ENCODE measurements at places on chromosomes 6 and 20.

GRCh38 chr20:33255005-33255404, 19.2 kb downstream of the BPIFA1 start:
- no peak for ATAC-seq

DNA sequence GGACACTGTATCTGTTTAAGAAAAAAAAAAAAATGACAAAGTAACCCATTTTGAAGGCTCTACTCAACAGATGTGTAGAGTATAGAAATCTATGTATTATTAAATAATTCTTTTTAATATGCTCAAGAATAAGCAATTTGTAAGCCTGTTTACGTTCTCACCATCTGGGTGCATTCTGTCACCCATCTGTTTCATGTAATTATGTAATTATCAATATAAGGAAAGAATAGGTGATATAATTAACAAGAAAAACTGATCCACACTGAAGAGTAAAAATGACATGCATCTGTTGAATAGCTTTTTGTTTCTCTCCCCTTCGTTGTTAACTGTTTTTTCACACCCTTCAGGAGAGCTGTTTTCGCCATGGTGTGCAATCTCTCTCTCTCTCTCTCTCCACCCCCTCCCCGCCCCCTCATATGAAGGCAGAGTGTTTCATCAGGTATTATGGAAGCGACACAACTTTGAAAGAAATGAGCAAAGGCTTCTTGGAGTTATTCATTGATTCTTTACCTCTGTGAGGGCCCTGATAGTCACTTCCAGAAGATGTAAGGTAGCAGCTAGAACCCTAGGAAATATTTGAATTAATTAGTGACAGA, 154.3 kb upstream of the INSM1 start:
- ATAC-seq: no peak

DNA sequence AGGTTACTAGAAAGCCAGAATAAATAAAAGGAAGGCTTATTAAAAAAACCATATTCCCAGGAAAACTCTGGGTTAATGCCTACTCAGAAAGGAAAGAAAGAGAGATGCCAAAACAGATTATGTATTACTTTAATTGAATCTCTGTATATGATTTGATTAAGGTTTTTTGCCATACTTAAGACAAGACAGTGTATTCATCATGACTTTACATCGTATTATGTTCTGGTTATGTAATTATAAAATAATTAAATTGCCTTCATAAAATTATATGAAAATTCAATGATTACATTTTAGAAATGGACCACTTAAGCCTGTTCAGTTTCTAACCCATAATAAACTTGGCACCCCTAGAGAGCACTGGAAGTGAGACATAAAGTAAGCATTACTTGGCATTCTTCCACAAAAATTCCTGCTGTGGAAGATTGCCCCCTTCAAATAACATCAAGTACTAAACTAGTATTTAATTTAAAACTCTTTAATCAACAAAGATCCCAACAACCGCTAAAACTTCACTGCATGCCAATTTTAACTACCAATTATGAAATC, 20.8 kb upstream of the IBTK start:
- ATAC-seq: no peak

GRCh38 chr6:39929733-39930461, 4.4 kb downstream of the MOCS1 start:
- no peak for ATAC-seq

- no peak for ATAC-seq
These were observed 774.5 kb downstream of the EYS start for GRCh38 chr6:64932486-64932885.

DNA sequence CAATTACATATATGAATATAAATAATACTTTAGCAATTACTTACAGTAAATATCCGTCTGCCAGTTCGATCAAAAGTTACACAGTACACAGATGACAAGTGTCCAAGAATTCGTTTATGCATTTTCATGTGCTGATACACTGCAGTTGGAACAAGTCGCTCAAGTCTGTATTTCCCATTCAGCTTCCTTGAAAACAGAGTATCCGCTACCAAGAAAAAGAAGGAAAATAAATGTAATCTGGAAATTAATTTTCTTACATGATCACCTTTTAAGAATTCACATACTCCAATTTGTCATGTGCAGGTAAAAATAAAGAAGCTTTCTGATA, 35.3 kb downstream of the PHIP start:
- no peak for ATAC-seq

DNA sequence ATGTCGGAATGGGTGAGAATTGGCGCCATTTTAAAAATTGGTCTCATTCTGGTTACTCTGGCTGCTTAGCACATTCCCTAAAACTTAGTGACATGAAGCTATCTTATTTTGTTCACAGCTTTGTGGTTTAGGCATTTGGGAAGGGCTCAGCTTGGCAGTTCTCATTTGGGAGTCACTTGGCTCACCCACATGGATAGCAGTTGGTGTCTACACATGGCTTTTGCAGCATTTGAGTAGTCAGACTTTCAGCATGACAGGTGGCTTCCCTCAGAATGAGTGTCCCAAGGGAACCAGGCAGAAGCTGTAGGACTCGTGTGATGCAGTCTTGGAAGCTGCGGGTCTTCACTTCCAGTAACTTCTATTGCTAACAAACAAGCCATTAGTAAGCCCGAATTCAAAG, 64.6 kb downstream of the UST start:
- ATAC-seq: no peak

DNA sequence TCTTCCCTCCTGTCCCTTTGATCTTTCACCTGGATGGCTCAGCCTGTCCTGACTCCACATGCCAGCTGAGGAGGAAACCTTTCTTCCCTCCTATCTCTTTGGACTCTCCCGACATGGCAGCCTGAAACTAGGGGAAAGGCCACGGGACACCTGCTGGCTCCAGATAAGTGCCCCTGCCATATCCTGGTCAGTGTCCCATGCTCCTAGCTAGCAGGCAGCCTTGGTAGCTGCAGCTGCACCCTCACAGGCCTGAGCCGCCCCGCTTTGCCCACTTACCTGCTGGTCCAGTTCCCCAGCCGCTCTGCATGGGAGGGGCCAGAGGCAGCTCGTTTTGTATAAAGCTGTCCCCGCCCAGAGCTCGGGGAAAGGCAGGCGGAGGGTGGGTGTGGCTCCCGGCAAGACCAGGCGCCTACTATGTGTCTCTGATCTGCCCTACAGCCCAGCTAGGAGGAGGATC, 7.4 kb upstream of the SLC52A3 start:
- ATAC-seq: peak; percentile 95

DNA sequence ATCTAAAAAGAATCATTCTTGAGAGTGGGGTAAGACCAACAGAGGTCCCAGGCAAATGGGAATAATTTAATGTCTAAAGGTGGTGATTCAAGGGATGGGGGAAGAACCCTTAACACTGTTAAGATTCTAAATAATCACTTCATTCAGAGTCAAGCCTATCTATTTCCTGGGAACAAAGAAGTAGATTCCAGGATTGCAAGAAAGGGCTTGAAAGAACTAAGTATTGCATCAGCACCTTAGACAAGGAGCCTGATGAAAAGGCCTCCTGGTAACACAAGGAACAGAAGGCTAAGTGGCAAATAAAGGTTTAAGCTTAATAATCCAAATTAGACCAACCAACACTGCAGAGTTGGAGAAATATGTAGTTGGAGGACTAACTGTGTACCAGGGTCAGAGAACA, 620.7 kb upstream of the BTBD3 start:
- peak; percentile 46 for ATAC-seq

GRCh38 chr6:142009647-142010046, 123.1 kb upstream of the GJE1 start:
- no peak for ATAC-seq

DNA sequence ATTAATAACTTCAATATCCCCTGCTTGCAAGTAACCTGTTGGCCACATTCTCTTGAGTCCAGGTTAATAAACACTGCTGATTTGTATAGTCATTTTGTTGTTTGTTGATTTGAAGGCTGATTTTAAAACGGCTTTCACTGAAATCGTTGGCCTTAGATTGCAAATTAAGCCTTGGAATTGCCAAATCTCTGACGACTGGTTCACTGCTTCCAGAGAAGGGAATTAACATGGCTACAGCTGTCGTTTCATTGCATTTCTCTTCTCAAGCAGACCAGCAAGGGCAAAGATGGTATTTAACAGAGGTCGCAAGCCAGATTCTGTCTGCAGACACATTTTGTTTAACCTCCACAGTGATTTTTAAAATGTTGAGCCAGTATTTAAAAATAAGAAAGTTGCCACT, 470.9 kb downstream of the TFAP2A start:
- ATAC-seq: no peak

DNA sequence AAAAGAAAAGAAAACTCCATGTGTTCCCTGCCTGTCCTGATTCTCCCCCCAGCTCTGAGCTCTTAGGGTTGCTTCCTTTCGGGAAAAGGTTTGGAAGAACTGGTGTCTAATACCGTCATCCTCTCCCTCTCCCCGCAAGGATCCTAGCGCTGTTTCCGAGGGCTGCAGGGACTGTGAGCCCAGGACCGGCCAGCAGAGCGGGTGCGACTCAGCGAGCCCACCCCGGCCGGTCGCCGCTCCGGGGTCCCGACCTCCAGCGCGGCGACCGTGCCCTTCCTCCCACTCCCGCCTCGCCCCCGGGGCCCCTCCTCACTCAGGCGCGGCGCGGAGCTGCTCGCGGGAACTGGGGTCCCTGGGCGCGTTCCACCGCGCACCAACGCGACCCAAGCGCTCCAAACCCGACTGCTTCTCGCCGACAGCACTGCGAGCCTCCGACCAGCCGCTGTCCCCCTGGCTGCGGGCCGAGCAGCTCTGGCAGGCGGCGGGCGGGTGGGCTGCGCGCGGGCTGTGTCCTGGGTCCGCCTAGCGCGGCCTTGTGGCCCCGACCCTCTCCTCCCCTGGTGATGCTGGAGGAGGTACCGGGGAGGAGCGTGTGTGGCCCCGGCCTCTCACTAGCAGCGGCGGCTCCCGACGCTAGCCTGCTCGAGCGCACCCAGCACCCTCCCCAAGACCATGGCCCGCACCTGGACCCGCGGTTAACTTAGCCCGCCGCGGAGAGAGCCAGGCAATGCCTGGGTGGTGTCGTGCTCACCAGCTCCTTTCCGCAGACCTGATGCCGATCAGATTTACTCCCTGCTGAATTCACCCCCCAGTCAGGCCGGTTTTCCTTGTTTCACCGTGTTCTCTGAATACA, at the start of gene PLA2G7:
PLA2G7 (minus strand) TSS at position 509 of the 853 bp plus-strand sequence. CDS start 12,484 bp downstream, outside the sequence.
- peak; percentile 60 for ATAC-seq

GRCh38 chr6:122996794-122997505, 915 bp downstream of the CLVS2 start:
- no peak for ATAC-seq

DNA sequence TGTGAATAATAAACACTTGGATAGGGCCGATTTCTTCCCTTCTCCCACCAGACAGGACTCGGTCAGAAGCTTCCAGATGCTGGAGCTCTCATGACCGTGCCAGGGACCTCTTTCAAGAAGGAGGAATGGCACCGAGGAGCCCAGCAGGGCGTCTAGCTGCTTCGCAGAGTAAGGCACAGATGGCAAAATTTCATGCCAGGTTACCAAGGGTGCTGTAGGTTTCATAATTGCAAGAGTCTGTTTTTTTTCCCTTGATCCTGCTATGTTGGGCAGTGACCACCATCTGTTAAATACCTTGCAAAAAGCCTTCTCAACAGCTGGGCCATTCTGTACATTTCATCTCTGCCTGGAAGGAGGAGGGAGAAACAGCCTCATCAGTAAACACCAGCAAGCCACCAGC, 111.8 kb downstream of the EDN3 start:
- no peak for ATAC-seq

- no peak for ATAC-seq
These were observed 1.3 kb downstream of the CGA start for GRCh38 chr6:87093651-87094050.

DNA sequence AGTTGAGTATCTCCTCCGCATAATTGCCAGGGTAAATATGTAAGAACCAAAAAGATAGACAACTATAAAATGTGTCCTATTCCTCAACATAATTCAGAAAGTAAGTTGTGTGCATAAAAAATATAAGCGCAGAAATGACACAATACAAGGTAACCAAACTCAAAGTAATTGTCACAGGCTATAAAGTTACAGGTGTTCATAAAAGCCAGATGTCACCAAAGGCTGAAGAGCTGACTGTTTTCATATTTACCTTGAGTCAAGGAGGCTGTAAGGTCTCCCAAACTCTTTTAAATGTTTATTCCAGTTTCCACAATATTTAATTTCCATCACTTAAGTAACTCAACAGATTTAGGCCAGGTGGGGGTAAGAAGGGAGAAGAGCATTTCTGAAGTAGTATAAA, 192.2 kb upstream of the MARCKS start:
- ATAC-seq: no peak

- ATAC-seq: no peak
These were observed 239.1 kb upstream of the CEP162 start for GRCh38 chr6:84466511-84466910.

GRCh38 chr6:137044366-137045221, at the start of gene IL20RA:
IL20RA (minus strand) TSS chr6:137044965; CDS start chr6:137044728, 237 bp downstream.
- peak; percentile 61 for ATAC-seq

- peak; percentile 24 for ATAC-seq
These were observed 27.9 kb downstream of the SDCBP2 start for GRCh38 chr20:1301031-1301529.

DNA sequence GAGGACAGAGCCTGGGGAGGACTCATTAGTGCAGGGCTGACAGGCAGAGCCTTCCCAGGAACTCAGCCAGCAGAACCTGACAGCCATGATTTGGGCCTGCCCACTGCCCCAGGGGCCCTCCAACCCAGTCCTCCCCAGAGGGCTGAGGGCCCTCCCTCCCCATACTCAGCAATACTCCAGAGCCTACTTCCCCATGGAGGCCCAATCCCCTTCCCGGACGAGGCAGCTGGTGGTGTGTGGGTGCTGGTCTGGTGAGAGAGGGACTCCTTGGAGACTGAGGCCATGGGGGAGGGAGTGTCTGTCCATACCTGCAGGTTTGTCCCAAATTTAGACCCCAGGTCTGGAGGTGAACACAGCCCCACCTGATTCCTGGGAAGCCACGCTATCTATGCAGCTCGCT, 120.9 kb upstream of the MLN start:
- no peak for ATAC-seq

DNA sequence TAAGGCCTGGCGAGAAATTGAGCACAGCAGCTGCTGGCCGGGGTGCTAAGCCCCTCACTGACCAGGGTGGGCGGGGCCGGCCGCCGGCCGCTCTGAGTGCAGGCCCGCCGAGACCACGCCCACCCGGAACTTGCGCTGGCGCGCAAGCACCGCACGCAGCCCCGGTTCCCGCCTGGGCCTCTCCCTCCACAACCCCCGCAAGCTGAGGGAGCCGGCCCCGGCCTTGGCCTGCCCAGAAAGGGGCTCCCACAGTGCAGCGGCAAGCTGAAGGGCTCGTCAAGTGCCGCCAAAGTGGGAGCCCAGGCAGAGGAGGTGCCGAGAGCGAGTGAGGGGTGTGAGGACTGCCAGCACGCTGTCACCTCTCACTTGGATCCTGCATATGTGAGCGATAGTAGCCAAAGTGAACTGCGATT, 251.2 kb downstream of the GJA1 start:
- no peak for ATAC-seq

GRCh38 chr20:21874127-21874526, 168.7 kb downstream of the PAX1 start:
- no peak for ATAC-seq
